Activated CD4-positive, alpha-beta T cell treated with anti-CD3 and anti-CD28 coated beads, Interleukin-2, amount 10 ng/mL, durations not matched to agents 7 days and 5 days (primary cell): ENCODE measurements at places on chromosomes 4 and X. TPM values are rescaled to one million over a fixed set of nuclear protein-coding genes. Genes with fewer than 3 reads are reported as not detected.
A peak's percentile ranks its signal among the peaks of the same experiment; 100 is the strongest.

Gene CFAP99
- not detected for total RNA-seq

DNA sequence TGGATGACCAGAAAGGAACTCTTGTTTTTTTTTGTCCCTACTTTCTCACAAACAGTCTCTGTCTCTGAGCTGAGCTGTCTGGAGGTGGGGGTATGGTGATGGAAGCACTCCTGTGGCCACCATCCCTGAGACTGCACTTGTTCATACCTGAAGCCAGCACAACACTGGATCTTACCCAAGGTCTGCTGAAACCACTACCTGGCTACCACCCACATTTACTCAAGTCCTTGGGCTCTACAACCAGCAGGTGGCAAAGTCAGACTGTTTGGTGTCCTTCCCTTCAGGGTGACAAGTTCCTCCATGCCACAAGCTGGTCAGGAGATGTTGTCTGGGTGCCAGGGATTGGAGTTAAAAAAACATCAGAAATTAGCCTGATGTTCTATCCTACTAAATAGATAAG, 89.7 kb downstream of the NEXMIF start:
- H3K4me3 ChIP-seq, result no peak overlapping the region
- H3K27ac ChIP-seq, result no peak overlapping the region
- H3K4me1 ChIP-seq, result no peaks in the 10 kb centered on the region
- no peak for DNase-seq
- no peaks in the 10 kb centered on the region for H3K36me3 ChIP-seq

DNA sequence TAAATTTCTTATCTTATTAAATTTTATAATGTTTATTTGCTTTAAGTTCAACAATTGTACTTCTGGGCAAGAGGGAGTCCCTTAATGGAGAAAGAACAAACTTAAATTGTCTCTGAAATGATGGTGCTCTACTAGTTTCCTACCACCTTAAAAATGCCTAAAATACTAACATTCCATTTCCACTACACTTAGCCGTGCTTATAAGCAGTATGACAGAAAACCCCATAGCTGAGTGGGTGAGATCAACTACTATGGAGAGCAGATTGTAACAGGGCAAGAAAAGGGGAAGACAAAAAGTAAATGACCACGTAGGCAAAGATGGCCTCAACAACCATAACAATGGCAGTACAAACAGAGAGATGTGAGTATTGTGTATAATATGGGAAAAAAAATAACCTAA, 35.0 kb downstream of the RFC1 start:
- no peaks in the 10 kb centered on the region for H3K27me3 ChIP-seq
- no peak for DNase-seq
- no peak overlapping the region for H3K4me3 ChIP-seq
- H3K27ac ChIP-seq, result no peak overlapping the region
- peaks cover 9% of the 10 kb centered on the region for H3K4me1 ChIP-seq

DNA sequence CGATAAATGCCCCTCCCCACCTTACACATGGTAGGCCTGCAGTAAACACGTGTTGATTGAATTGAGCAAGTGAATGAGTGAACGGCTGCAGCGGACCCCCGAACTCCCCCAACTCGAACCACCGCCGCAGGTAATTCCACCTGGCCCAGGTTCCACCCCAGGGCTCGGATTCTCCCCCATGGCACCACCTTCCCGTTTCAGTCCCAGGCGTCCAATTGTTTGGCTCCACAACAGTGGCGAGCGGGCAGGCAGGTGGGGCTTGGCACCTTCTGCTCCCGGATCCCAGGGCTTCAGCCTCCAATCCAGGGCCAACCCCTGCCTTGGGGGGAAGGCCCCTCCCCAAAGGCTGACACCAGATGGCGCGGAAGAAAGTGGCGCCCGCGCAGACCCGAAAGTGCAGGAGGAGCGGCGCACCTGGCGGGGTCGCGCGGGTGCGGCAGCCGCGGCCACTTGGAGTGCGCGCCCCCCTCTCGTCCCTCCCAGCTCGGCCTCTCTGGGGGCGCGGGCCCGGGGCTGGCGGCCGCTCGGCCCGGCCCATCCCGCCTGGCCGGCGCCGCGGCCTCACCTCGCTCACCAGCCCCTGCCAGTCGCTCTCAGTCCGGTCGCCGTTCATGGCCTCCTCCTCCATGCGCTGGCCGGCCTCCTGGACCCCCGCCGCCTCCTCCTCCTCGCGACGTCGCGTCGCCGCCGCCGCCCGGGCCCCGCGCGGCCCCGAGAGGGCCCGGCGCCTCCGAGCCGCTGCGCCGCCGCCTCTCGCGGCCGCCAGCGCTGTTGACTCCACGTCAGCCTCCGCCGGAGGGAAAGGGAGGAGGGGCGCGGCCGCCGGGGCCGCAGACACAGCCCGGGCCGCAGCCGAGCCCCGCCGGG, at the start of gene CCDC149:
TSS of gene CCDC149 (minus strand) at position 791 of the 867 bp plus-strand sequence. CDS start at position 613, 178 bp downstream.
- peaks cover 2% of the 10 kb centered on the region for H3K4me1 ChIP-seq
- H3K27me3 ChIP-seq, result peaks cover 28% of the 10 kb centered on the region
- H3K4me3 ChIP-seq, result peak within 1 kb of the TSS; percentile 40
- no peak for DNase-seq
- no peak within 1 kb of the TSS for H3K27ac ChIP-seq
- H3K36me3 ChIP-seq, result peaks cover 2% of the 10 kb centered on the region

GRCh38 chr4:124209626-124210025, 502.9 kb downstream of the ANKRD50 start:
- H3K4me1 ChIP-seq, result no peaks in the 10 kb centered on the region
- H3K27me3 ChIP-seq, result no peaks in the 10 kb centered on the region
- H3K36me3 ChIP-seq, result no peaks in the 10 kb centered on the region
- H3K4me3 ChIP-seq, result no peak overlapping the region
- DNase-seq, result no peak
- no peak overlapping the region for H3K27ac ChIP-seq

DNA sequence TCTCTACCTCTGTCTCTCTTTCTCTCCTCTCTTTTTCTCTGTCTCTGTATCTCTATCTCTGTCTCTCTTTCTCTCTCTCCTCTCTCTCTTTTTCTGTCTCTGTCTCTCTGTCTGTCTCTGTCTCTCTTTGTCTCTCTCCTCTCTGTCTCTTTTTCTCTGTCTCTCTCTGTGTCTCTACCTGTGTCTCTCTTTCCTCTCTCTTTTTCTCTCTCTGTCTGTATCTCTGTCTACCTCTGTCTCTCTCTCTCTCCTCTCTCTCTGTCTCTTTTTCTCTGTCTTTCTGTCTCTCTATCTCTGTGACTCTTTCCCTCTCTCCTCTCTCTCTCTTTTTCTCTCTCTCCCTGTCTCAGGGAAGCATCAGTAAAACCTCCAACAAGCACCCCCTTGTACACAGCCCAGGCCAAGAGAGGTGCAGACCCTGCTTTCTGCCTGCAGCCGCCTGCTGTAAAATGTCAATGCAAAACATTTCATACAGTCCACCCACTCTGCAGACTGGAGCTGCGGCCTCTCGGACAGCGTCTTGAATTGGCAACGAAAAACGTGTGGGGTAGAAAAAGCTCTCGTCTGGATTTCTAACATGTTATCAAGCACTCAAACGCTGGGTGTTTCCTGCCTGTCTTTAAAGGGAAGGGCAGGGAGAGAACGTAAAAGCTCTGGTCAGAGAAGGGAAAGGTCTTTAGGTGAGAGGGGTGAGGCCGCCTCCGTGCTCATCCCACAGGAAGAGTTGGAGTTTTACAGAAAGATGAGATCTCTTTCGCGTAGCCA, 3.7 kb upstream of the SHOX start:
- no peak for DNase-seq
- H3K36me3 ChIP-seq, result no peaks in the 10 kb centered on the region
- peaks cover 71% of the 10 kb centered on the region for H3K27me3 ChIP-seq

GRCh38 chr4:149713031-149713430, 102.6 kb downstream of the IQCM start:
- DNase-seq, result no peak
- H3K27me3 ChIP-seq, result no peaks in the 10 kb centered on the region
- no peak overlapping the region for H3K27ac ChIP-seq
- H3K36me3 ChIP-seq, result no peaks in the 10 kb centered on the region

- no peaks in the 10 kb centered on the region for H3K4me1 ChIP-seq
- H3K27ac ChIP-seq, result no peak overlapping the region
- no peaks in the 10 kb centered on the region for H3K27me3 ChIP-seq
- H3K36me3 ChIP-seq, result no peaks in the 10 kb centered on the region
- no peak overlapping the region for H3K4me3 ChIP-seq
Observed at GRCh38 chrX:723781-724180, 93.2 kb downstream of the SHOX start.

- no peak overlapping the region for H3K4me3 ChIP-seq
- peaks cover 69% of the 10 kb centered on the region for H3K36me3 ChIP-seq
- H3K27ac ChIP-seq, result peak overlapping the region; percentile 46
- H3K27me3 ChIP-seq, result no peaks in the 10 kb centered on the region
Observed at GRCh38 chr4:17580969-17581368, 4.0 kb downstream of the LAP3 start.
